ENCODE measurements at places on chromosomes 4 and X.
A peak's percentile ranks its signal among the peaks of the same experiment; 100 is the strongest.

GRCh38 chr4:27620886-27621285, 760.2 kb downstream of the STIM2 start:
- no peak for DNase-seq

DNA sequence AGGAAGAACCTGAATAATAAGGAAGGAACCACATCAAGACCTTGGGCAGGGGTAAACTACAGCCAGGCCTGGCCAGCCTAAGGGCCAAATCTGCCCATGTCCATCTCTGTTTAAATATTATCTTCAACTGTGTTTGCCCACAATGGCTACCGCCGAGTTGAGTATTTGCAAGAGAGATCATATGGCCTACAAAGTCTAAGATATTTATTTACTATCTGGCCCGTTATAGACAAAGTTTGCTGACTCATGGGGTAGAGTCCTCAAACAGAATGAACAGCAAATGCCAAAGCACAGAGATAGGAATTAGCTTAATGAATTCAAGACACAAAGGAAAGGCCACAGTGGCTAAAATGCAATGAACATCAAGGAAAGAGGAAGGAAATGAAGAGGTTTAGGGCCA, 44.8 kb downstream of the RPS6KA3 start:
- peak; percentile 33 for DNase-seq

- DNase-seq, result no peak
These were observed 28.5 kb upstream of the SMAD1 start for GRCh38 chr4:145453163-145453520.

GRCh38 chrX:1935805-1936204, 320.9 kb downstream of the ASMT start:
- DNase-seq, result no peak

GRCh38 chrX:95884186-95884585, 800.5 kb upstream of the DIAPH2 start:
- DNase-seq, result peak; percentile 51

DNA sequence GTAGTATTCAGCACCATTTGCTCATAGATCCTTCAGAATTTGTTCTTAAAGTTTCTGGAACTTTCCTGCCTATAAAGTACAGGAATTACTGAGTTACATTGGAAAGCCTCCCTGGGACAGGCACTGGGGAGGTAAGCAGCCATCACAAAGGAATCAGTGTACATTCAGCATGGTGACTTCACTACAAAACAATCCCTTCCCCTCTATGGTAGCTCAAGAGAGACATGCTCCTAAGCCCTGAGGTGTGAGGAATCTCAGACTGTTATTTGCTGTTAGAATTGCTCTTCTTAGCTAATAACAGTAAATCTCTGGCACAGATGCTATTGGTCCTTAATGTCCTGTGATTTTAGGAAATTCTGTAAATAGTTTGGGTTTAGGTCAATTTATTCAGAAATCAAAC, 1898.0 kb upstream of the PCDH7 start:
- no peak for DNase-seq

GRCh38 chr4:158624889-158625478, 46.7 kb downstream of the C4orf46 start:
- no peak for DNase-seq
